MG63 (cell line): ENCODE measurements at places on chromosomes 1 and 21.

DNA sequence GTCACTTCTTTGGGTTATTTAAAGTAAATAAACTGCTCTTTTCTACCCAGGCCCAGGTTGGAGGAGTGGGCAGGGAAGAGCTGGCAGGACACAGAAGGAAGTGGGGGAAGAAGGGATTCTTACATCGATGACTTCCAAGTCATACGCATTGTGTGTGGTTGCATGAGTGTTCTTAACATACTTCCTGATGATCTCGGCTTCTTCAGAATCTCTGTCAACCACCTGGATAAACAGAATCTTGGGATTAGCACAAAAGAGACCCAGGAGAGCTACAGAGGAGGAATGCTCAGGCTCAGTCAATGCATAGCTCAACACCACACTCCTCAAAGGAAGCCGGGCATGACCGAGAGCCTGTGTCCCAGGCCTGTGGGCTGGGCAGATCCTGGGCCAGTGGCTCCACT is 42.1 kb downstream of the PARP1 start:
- DNase-seq: peak; percentile 57

- no peak for DNase-seq
These were observed 45.3 kb downstream of the CASZ1 start for GRCh38 chr1:10751160-10751559.

GRCh38 chr1:26302733-26303405 is 3.6 kb downstream of the UBXN11 start:
- peak; percentile 57 for DNase-seq

DNA sequence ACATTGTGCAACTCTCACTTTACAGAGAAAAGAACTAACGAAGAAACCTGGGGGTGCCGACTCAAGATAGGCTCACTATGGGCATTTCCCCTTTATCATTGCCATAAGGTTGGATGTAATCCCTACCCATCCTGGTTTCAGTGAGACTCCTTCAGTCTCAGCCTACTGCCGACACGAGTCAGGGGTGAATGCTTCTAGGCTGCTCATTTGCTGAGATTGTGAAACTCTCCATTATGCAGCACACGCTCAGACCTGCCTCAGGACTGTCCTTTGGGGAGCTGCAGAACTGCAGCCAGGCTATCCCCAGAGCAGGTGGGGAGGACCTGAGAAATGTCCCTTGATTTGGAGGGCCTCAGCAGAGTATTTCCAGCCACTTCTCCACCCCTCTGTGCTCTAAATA is 22.2 kb downstream of the TSHB start:
- no peak for DNase-seq

DNA sequence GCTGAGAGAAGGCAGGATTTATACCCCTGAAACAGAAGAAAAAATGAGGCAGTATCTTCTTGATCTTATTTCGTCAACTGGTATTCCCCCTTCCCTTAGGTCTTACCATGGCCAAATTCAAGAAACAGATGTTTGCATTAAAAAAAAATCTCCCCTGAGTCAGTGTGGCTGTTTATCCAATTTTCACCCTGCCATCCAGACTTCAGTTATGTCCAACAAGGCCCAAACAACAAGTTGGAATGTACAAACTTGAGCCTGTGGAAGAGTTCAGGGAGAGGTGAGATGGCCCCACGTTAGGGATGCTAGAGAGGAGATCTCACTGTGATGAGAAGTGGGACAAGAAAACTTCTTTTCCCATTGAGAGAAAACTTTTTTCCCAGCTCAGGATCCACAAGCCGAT is 147.2 kb upstream of the PROX1 start:
- DNase-seq: no peak

DNA sequence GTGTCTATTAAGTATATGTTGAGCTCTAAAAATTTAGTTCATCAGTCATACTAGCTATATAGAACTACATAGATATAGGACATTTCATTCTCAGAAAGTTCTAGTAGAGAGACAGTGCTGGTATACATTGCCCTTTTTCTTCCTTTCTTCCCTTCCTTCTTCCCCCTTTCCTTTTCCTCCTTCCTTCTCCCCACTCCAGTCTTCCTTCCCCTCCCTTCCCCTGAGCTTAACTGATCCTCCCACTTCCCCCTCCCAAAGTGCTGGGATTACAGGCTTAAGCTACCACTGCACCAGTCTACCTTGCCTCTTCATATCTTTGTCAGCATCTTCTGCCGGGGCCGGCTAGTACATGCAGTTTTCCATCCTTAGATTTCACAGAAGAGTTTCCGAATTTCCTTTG is 12.1 kb downstream of the THRAP3 start:
- no peak for DNase-seq

GRCh38 chr1:160954158-160955104 is at the start of gene ITLN2:
Gene ITLN2 (minus strand): TSS chr1:160954809. CDS start chr1:160954741, 68 bp downstream.
- DNase-seq: peak; percentile 36
